ENCODE measurements at places on chromosomes 12 and 14.

- peak; percentile 40 for DNase-seq
Observed at GRCh38 chr12:5429741-5430557, 2.0 kb upstream of the NTF3 start.

GRCh38 chr12:115521771-115522409 lies 755.6 kb downstream of the MED13L start:
- DNase-seq, result no peak

- no peak for DNase-seq
Observed at GRCh38 chr12:29301114-29301513, 79.9 kb downstream of the ERGIC2 start.

DNA sequence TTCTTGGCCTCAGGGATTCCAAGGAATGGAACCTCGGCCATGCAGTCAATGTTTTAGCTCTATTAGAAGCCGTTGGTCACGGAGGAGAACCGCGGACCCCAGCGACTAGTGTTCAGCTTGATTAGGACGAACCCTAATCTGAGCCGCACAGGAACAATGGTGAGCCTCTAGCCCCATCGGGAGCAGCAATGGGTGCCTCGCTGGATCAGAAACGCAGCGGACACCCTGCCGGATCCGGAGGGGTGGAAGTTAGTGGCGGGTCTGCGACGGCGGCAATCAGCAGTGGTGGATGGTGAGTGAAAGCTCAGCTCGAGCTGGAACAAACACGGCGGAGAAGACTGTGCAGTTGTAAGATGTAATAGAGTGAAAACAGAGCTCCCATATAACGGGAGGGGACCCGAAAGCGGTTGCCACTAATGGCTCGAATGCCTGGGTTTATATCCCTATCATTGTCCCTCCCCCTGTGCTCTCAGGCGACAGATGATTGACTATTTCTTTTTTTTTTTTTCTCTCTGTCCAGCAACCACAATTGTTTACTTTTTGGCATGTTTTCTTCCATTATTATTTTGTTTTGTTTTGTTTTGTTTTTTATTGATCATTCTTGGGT lies 127.7 kb downstream of the ZNF664 start:
- DNase-seq, result no peak

- DNase-seq, result no peak
Observed at GRCh38 chr14:61973981-61974380, 211.8 kb downstream of the SNAPC1 start.

- no peak for DNase-seq
Observed at GRCh38 chr12:96995861-96996260, 88.8 kb downstream of the NEDD1 start.

GRCh38 chr12:48592591-48593086 lies 22.8 kb upstream of the LALBA start:
- DNase-seq, result no peak

GRCh38 chr14:24843494-24843893 lies 206.5 kb downstream of the STXBP6 start:
- no peak for DNase-seq

GRCh38 chr12:129550353-129550752 lies 353.5 kb downstream of the TMEM132D start:
- peak; percentile 17 for DNase-seq

DNA sequence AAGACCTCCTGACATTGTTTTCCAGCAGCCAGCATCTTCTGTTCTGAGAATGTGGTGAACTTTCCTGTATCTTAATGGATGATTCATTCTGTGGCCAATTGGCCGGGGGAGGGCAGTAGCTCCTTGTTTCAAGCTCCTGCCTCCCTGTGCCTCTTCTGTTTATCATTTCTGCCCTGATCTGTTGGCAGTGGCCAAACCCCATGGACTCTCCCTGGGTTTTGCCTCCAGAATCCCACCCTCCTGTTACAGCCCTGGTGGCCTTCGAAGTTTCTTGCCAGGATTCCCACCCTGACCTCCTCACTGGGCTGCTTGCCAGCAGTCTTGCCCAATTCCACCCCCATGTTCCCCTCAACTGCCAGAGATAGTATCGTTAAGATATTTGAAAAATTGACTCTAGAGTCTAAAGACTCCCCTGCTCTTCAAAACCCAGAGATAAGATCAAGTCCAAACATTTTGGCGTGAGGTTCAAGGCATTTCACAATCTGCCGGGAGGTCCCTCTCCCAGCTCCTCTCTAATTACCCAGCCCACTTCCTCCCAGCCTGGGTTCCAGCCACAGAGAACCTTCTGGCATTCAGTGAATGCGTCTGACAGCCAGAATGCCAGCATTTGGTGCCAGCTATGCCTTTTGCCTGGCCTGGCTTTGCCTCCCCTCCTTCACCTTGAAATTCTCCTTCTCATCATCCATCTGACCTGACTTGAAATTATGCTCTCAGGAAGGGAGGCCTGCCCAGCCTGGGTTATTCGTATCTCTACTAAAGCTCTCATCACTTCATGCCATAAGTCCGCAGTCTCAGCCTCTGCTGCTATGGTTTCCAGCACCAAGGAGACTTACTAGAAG lies 37.7 kb upstream of the TXNRD1 start:
- no peak for DNase-seq

- DNase-seq, result no peak
Observed at GRCh38 chr12:105288311-105288996, 42.0 kb upstream of the C12orf75 start.

GRCh38 chr14:85535991-85536832 lies 6.3 kb downstream of the FLRT2 start:
- DNase-seq, result peak; percentile 78

DNA sequence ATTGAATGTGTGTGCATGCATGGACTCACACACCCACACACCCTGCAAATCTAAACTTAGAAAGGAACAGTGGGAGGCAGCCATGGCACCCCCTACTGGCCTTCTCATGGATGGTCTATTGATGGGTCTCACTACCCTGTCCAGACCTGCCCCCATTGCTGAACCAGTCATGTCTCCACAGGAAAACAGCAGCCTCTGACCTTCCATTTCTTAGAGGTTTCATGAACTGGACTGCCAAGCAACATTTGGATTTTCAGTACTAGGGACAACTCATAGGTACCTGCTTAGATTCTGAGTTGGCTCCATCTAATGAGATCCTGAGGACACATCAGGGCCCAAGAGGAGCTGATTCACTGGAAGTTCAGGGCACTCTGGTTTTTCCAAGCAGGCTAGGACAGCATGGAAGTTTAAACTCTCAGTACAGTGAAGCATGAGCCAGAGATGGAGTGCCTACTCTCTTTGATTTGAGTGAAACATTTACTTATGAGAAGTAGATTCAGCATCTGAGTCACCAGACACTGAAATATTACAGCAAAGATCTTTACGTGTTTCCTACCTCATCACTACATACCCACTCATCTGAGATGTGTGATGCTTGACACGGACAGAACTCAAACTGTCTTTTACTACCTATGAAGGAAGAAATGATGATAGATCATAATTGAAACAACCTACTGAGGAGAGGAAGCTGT lies 98.9 kb upstream of the PLEKHG7 start:
- DNase-seq, result no peak

DNA sequence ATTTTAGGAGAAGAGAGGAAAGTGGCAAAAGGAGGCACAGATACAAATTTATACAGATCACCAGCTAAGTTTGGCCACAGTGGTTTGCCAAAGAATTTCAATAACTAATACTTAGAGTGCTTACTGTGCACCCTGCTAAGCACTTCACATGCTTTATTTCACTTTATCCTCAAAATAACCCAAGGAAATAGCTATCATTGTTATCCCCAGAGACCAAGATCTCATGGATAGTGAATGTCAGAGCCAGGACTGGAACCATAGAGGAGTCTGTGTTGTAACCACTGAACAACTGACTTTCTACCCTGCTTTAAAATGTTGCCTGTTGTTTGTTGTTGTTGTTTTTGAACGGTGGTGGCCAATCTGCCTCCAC lies 1.3 kb upstream of the TCP11L2 start:
- no peak for DNase-seq

- DNase-seq, result peak; percentile 71
Observed at GRCh38 chr12:10235761-10236631, 23.3 kb downstream of the GABARAPL1 start.

DNA sequence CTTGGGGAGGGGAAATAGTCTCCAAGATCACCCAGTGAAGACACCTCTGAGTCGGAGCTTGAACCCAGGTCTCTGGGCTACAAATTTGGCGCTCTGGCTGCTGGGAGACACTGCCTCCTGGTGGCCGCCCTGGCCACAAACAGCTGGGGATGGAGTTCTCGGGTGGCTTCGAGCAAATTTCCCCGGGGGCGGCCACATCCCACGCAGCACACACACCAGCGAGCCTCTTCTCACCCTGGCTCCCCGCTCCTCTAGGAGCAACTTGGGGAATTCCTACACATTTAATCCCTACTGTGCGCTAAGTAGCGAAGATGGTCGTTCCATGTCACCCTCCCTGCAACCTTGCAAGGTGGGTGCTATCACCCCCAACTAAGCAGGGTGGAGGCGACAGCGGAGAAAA lies 66.2 kb upstream of the BEGAIN start:
- no peak for DNase-seq

- no peak for DNase-seq
Observed at GRCh38 chr12:33587784-33588712, 148.4 kb upstream of the SYT10 start.

- DNase-seq, result no peak
Observed at GRCh38 chr12:54555670-54556257, 6.4 kb downstream of the PDE1B start.

GRCh38 chr14:24475261-24475660 lies 32.7 kb upstream of the SDR39U1 start:
- no peak for DNase-seq

- DNase-seq, result no peak
Observed at GRCh38 chr12:46267575-46267824, 1.3 kb downstream of the SLC38A1 start.

- no peak for DNase-seq
Observed at GRCh38 chr12:123164222-123164621, 13.3 kb upstream of the PITPNM2 start.

DNA sequence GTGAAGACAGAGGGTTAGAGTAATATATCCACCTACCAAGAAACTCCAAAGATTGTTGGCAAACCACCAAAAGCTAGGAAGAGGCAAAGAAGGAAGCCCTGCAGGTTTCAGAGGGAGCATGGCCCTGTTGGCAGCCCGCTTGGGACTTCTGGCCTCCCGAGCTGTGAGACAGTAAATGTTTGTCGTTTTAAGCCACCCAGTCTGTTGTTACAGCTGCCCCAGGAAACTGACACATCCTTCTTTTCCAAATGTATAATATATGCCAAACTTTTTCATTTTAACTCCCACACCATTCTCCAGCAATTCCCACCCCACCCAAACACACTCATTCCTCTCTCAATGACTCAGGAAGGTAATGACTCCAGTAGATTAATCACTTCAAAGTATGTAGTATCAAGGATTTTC lies 74.0 kb downstream of the RPS29 start:
- DNase-seq, result peak; percentile 8

- no peak for DNase-seq
Observed at GRCh38 chr12:64001439-64001838, 156.9 kb downstream of the SRGAP1 start.

- peak; percentile 71 for DNase-seq
Observed at GRCh38 chr12:38905480-38906351, at the start of gene CPNE8. Gene CPNE8, minus strand, starts transcription at chr12:38905591. Its CDS starts 57 bp downstream, at chr12:38905534.

DNA sequence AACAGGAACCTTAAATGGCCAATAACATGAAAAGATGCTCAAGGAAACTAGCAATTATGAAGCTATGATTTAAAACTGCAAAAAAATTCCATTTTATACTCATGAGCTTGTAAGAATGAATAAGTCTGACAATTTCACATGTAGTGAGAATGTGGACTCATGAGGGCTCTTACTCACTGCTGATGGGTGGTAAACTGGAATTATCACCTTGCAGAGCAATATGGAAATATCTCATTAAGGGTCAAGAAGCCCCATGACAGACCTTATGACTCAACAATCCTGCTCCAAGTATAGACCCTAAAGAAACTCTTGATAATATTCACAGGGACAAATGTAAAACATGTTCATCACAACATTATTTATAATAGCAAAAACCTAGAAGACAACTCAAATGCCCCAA lies 23.5 kb upstream of the SMAGP start:
- no peak for DNase-seq

- DNase-seq, result no peak
Observed at GRCh38 chr14:91116913-91117588, 3.2 kb downstream of the DGLUCY start.

DNA sequence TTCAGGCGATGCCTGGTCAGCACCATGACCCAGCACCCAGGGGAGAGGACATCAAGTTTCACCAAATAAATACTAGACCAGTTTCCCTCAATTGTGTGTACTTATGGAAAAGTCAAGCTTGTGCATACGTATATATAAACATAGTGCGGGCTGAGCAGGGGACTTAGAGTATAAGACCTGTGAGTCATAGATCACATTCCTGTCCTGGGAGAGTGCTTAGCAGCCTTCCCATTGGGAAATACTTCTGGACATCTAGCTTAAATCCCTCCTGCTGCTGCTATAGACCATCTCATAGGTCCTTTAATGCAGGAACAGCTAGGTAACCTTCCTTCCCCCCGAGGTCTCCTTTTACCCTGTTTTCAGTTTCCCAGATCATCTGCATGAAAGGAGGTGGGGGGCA lies 51.9 kb downstream of the PRMT8 start:
- DNase-seq, result no peak

GRCh38 chr12:26817183-26817591 lies 15.8 kb downstream of the ITPR2 start:
- DNase-seq, result peak; percentile 17

DNA sequence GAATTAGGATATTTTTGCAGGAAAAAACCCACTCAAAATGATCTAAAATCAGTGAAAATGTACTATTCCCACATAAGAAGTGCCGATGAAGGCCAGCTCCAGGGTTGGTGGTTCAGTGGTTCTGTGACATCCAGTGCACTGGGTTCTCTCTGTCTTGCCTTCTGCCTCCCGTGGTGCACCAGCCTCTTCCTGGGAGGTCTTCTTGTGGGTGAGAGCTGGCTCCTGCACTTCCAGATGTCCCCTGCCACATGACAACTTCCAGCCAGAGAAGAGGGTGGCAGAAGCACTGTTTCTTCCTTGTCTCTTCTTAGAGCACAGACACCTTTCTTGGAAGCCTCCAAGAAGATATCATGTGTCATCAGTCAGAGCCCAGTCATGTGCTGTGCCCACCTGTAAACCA lies 170.9 kb downstream of the PELI2 start:
- DNase-seq, result no peak

GRCh38 chr12:55839345-55840140 lies 3.2 kb downstream of the MMP19 start:
- no peak for DNase-seq

- DNase-seq, result no peak
Observed at GRCh38 chr12:26031827-26032226, 73.3 kb downstream of the RASSF8 start.

All from tongue (tissue), 3 donors.